ENCODE measurements at places on chromosomes 13 and 19. TPM values are rescaled to one million over a fixed set of nuclear protein-coding genes. Genes with fewer than 3 reads are reported as not detected.

DNA sequence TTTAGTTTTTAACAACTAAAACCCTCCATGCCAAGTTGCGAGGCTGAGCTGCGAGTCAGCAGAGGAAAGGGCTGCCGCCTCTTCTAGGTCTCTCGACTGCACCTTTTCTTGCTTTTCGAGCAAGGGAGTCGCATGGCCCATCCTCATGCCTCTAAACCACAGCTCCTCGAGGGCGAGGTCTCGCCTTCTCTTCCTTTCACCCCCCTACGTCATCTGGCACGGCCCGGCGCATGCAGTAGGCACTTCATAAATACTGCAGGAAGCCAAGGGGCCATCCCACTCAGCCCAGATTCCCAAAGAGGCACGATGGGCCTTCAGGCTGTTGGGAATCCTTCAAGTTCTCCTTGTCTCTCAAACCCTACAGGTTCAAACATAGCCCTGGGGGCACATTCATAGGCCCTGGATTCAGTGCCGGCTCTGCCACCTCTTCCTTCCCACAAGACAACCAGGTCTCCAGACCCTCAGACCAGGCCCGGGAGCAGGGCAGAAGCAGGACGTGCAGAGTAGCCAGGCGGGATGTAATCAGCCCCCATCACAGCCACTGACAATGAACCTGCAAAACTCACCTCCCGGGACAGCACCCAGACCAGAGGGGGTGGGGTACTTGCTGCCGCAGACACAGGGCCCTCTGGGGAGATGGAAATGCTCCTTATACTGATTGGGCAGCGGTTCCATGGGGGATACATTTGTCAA lies 41.7 kb downstream of the GGACT start:
- DNase-seq: no peak

DNA sequence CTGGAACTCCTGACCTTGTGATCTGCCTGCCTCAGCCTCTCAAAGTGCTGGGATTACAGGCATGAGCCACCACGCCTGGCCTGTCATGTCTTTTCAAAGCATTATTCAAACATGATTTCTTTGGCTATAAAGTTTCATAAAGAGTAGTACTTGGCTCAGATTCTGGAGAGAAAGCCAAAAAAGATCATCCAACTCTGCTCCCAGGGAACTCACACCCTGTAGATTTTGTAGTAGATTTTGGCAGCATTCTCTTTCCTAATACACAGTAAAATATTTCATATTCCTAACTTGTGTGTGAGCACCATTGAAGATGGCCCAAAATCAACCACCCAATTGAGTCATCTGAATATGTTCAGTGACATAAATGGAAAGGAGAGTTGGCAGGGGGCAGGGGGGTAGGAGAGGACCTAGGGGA lies 48.4 kb downstream of the CAB39L start:
- no peak for DNase-seq

- peak; percentile 74 for DNase-seq
Measured at GRCh38 chr13:90055121-90055520, 1292.4 kb upstream of the MIR17HG start.

CGB2 gene
- 0.71 TPM for total RNA-seq

UNC13A gene
- 0.07 TPM for total RNA-seq

FKRP gene
- 20.2 TPM for total RNA-seq

- DNase-seq: no peak
Measured at GRCh38 chr19:37593996-37594303, 642 bp downstream of the ZNF571 start.

GRCh38 chr19:28443361-28443760 lies 769.6 kb downstream of the UQCRFS1 start:
- no peak for DNase-seq

GRCh38 chr19:51565583-51565982 lies 5.5 kb upstream of the ZNF175 start:
- DNase-seq: no peak

ZNF135 gene
- total RNA-seq: not detected

TSKS gene
- not detected for total RNA-seq

NOVA2 gene
- 0.59 TPM for total RNA-seq

BCL2L12 gene
- total RNA-seq: 21.2 TPM

PSG7 gene
- total RNA-seq: not detected

DNA sequence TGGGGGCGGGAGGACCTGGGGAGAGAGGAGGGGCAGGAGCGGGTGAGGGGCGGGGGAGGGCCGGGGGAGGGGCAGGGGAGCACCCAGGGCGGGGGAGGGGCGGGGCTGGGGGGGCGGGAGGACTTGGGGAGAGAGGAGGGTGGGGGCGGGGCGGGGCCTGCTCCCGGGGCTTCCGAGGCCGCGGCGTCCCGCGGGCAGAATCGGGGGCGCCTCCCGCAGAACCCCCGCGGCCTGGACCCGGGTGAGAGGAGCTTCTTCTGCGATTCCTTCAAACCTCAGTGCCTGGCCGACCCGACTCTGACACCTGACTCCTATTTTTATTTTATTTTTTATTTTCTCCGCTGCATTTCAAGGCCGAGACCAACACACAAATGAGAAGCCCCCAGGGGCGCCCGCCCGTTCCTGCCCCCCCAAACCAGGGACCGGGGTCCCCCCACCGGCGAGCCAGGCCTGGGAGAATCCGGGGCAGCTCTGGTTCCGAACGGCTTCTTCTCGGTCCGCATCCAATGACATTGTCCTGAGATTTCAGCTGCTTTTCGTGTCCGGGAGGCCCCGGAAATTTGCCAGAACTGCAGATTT lies 470 bp upstream of the GRTP1 start:
- DNase-seq: no peak

ZNF121 gene
- total RNA-seq: 48.5 TPM

TGFBR3L gene
- 0.70 TPM for total RNA-seq

OR7A5 gene
- not detected for total RNA-seq

ZNF578 gene
- total RNA-seq: 0.20 TPM

DNA sequence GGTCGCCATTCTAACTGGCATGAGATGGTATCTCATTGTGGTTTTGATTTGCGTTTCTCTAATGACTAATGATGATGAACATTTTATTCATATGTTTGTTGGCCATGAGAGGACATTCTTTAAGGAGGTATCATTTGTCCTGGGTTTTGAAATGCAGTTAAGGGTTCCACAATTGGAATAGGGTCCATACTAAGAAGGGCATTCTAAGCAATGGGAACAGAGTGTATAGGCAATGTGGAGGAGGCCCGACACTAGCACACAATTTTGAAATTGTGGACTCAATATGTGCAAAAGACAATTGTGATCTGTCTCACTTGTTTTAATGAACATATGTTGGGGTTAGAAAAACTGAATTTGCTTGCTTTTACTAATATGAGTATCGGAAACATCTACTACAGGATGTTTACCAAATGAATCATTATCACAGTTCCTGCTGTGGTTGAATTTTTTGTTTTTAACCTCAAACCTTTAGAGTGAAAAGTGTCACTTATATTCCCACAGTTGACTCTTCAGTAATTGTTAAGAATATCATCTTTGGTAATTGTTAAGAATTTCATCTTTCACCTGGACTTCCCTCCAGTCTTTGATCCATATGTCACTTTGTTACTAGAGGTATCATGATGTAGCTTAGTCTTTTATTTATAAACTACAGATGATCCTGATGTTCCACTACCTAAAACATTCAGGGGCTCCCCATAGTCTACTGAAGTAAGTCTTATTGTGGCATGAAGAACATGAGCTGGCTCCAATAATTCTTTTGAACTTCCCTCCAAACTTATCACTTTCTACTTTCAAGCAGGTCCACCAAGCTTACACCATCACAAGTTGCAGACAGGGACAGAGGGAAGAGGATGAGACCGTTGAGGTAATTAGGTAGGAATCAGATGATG lies 109.7 kb upstream of the KLF12 start:
- DNase-seq: peak; percentile 94

- DNase-seq: no peak
Measured at GRCh38 chr13:26932465-26932864, 171.9 kb upstream of the GPR12 start.

C19orf73 gene
- 2.1 TPM for total RNA-seq

MLNR gene
- not detected for total RNA-seq

DNA sequence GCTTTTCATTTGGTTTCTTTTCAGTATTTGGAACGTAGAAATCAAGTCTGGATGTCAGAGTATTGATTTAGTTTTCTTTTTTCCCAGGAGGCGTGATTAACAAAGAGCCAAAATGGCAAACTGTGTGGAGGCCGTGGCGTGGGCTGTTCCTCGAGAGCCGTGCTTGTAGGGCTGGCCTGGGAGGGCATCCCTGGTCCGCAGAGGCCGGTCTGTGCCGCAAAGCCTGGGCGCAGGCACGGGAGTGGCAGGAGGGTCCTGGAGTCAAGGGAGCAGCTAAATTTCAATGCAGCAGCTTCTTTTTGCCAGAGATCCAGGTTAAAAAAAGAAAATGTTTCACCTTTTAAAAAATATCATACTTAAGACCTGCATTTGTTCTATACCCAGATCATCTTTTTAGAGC lies 13.1 kb upstream of the MCF2L start:
- DNase-seq: no peak

DNA sequence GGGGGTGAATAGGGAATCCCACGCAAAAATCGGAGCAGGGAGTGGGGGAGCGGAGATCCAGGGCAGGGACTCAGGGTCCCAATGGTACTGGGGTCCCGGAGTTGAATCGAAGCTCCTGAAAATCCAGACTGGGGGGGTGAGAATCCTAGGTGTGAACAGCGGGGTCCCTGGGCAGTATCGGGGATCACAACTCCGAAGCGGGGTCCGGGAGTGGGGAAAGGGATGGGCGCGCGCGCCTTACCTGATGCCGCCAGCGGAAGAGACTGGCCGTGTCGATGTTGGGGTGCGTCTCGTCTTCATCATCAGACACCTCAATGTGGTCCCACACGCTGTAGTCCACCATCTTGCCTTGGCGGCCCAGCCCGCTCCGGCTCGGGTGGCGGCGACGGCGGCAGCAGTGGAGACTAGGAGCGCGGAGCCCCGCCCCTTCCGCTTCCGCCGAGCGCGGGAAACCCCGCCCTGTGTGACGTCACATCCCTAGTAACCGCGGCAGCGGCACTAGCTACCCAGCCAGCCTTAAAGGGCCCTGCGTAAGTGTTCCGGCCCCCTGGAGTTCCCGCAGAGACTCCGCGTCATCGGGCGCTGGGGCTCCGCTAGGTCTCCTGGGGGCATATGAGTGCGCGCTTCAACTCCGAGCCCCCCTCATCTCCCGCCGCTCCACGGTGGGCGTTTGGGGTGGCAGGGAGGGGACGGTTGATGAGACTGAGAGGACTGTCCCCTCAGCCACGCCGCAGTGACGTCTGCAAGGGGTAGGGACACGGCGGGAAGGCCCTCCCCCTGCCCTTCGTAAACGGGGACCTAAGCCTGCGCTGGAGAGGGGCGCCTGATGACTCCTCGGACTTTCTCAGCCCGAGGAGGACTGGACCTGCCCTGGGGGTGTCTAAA lies at the start of gene CDC37:
CDC37 (minus strand) TSS at position 406 of the 885 bp plus-strand sequence; CDS start at position 343, 63 bp downstream.
- peak; percentile 96 for DNase-seq

DNA sequence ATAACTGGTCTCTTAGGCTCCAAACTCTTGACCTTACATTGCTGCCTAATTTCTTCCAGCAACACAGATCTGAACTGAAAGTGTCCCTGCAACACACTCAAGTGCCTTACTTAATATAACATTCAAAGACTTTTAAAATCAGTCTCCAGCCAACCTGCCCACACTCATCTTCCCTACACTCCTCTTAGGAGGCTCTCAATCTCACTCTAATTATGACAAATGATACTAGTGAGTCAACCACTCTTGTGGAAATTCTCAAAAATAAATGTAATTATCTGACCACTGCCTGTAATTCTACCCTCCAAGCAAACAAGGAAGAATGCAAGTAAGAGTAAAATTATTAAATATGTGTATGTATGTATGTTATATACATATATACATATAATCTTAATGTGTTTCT lies 348.1 kb upstream of the MIR17HG start:
- DNase-seq: no peak

DNA sequence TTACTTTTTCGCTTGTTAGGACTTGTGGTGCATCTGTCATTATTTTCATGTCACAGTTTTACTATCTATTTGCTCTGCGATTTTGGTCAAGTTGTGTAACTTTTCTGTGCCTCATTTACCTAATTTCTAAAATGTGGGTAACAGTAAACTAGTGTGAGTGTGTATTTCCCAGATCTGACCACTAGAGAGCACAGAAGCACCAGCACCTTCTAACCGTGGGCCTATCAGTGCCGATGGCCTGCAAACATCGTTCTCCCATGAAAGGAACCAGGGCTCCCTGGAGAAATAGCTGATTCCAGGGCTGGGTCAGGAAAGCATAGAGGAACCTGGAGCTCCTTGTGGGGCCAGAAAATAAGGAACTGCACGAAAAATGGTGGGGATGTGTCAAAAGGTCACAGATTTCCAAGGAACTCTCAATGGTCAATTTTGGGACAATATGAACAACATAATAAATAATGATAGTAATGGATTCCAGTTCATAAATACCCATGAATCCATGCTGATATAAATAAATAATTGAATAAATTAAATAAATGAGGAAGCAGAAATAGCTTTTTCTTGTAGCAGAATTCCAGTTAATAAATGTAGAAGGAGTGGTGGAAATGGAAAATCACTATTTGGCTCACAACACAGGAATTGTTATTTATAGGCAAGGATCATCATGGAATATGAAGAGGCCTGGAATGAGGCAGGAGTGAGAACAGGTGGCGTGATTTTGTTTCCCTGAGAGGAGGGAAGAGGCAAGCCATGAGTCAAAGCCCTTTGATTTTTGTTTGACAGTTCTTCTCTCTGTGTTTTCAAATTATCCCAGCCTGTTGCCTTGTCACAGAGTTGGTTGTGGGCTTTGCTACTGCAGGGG lies 31.1 kb downstream of the CEACAM8 start:
- DNase-seq: no peak

DNA sequence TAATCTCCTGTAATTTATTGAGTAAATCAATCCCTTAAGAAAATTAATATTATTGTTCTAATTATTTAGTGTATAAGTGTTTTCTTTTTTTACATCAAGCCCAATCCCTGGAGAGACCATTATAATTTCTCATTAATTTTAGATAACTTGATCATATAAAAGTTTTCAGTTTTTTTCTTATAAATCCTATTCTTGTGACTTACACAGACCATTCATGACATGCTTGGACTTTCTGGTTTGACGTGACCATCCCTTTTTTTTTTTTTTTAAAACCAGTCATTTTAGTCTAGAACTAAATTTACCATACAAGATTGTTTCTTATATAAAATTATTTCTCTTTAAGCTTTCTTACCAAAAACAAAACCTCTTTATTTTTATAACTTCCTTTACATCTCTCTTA lies 5.4 kb upstream of the MTRF1 start:
- peak; percentile 17 for DNase-seq

DNA sequence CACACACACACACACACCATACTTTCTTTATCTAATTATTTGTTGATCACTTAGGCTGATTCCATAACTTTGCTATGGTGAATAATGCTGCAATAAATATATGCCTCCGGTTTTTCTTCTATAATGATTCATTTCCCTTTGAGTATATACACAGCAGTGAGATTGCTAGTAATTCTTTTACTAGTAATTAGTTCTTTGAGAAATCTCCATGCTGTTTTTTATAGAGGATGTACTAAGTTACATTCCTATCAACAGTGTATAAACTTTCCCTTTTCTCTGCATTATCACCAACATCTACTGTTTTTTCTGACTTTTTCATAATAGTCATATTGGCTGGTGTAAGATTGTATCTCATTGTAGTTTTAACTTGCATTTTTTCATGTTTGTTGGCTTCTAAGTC lies 1405.1 kb downstream of the PCDH9 start:
- no peak for DNase-seq

CPAMD8 gene
- not detected for total RNA-seq

GRCh38 chr13:51628059-51628852 lies 44.0 kb downstream of the WDFY2 start:
- no peak for DNase-seq

GRCh38 chr13:106118996-106119395 lies 416.5 kb downstream of the EFNB2 start:
- DNase-seq: no peak
